ENCODE measurements at places on chromosomes 6 and 20.

DNA sequence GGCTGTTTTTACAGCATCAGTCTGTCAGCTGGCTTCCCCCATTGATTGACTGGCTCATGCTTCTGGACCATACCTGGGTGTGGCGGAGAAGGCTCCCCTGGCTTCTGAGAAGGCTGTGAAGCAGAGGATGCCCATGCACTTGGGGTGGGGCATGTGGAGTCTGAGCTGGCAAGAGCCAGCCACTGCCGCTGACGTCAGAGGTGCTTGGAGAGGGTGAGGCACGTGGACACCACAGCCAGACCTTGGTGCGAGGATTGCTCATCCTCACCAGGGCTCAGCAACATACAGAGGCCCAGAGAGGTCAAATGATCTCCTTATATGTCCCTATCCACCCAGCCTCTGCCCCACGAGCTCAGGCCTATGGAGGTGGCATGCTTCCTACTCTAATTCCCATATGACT lies 211.2 kb upstream of the PMEPA1 start:
- no peak for DNase-seq

- DNase-seq = no peak
Observed at GRCh38 chr6:35581633-35582032, 68.9 kb upstream of the TULP1 start.

- no peak for DNase-seq
Observed at GRCh38 chr6:150200428-150201100, 57.7 kb downstream of the PPP1R14C start.

DNA sequence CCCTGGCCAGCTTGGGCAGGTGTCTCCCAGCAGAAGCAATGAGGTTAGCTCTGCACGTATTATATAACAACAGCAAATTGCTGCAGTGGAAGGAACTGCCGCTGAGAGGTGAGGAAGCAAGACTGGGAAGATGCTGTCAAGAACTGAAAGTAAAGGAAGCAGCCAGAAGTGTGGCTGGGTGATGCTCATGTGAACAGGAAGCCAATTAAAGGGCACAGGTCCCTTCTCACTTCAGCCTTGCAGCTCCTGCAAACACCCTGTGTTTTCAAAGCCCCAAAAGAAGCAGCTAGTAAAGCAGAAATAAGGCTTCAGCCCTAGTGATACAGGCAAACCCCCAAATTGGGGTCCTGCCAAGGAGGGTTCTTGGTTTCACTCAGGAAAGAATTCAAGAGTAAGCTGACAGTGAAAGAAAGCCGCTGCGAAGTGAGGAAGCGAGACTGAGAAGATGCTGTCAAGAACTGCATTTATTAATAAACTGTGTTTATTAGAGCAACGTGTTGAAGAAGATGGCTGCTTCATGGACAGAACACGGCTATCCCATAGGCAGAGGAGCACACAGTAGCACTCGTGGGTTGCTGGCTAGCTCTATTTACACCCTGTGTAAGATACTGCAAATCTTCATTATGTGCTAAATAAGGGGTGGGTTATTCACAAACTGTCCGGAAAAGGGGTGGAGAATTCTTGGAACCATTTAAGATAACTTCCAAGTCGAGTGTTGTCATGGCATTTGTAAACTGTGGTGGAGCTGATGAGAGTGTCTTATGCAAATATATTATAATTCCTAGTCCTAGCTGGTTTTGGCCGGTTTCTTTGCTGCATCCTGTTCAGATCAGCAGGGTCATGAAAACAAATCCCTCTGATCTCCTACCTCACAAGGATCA lies 152.2 kb downstream of the LINC00237 start:
- DNase-seq = no peak

- peak; percentile 18 for DNase-seq
Observed at GRCh38 chr6:119350202-119350951, 816 bp upstream of the MAN1A1 start.

- no peak for DNase-seq
Observed at GRCh38 chr20:598133-598850, 11.8 kb downstream of the TCF15 start.

DNA sequence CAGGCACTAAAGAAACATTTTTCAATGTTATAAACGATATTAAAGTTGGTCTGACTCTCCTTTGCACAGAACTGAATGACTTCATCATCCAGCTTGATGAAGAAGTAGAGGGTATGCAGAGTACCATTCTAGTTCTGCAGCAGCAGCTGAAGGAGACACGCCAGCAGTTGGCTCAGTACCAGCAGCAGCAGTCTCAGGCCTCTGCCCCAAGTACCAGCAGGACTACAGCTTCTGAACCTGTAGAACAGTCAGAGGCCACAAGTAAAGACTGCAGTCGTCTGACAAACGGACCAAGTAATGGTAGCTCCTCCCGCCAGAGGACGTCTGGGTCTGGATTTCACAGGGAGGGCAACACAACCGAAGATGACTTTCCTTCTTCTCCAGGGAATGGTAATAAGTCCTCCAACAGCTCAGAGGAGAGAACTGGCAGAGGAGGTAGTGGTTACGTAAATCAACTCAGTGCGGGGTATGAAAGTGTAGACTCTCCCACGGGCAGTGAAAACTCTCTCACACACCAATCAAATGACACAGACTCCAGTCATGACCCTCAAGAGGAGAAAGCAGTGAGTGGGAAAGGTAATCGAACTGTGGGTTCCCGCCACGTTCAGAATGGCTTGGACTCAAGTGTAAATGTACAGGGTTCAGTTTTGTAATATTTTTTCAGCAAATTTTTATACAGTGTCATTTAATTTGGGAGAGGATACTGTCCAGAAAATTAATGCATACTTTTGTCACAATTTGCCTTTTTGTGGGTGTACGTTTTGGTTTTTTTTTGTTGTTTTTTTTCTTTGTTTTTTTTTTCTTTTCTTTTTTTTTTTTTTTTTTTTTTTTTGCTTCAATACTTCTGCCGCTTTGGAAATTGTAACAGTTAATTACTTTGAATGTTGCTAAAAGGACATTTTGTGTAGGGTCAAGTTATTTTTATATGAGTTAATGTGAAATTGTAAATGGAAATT lies 6.6 kb upstream of the ACAT2 start:
- no peak for DNase-seq

DNA sequence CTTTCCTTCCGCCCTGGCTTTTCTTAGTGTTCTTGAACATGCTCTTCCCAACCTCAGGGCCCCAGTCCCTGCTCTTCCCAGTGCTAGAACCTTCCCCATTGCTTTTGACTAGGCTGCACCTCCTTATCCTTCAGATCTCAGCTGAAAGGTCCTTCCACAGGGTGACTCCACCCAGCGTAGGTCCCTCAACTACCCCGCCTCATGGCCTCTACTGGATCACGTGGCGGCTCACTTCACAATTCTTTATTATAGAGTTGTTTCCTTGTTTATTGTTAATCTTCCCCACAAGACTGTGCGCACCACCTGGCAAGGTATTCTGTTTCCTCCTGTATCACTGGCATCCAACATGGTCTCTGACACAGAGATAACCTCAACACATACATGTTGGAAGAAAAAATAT lies 31.2 kb downstream of the TTLL9 start:
- DNase-seq = no peak

DNA sequence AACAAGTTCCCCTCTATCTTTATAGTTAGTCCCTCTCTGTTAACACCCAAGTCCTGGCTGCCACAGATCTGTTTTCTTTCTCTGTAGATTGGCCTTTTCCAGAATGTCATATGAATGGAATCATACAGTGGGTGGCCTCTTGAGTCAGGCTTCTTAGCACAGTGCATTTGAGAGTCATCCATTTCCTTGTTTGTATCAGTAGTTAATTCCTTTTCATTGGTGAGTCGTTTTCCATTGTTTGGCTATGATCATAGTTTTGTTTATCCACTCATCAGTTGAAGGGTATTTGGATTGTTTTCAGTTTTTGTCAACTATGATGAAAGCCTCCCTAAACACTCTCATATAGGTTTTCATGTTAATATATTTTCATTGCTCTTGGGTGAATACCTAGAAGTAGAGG lies 248.3 kb downstream of the ARID1B start:
- no peak for DNase-seq

DNA sequence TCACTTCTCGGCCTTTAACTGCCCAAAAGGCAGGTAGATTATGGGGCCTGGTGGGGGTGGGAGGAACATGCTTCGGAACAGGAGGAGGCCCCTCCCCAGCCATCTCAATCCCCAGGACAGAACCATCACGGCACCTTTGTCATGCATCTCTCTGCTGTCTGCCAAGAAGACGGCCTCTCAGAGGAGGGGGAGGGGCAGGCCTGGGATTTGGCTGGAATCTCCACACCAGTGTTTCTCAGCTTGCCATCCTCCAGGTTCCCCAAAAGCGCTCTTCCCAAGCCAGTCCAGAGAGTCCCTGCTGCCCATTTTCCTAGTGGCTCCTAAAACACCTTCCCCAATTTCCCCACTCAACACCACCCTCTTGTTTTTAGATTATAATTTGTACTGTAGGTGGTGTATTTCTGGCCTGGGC lies 2.5 kb upstream of the POU5F1 start:
- DNase-seq = no peak

Measured in stimulated activated CD8-positive, alpha-beta memory T cell treated with anti-CD3 and anti-CD28 coated beads, Interleukin-2, amount 100 ng/mL, for 48 hours (primary cell).